ENCODE measurements at places on chromosomes 11 and 22. TPM values are rescaled to one million over a fixed set of nuclear protein-coding genes. Genes with fewer than 3 reads are reported as not detected.

DNA sequence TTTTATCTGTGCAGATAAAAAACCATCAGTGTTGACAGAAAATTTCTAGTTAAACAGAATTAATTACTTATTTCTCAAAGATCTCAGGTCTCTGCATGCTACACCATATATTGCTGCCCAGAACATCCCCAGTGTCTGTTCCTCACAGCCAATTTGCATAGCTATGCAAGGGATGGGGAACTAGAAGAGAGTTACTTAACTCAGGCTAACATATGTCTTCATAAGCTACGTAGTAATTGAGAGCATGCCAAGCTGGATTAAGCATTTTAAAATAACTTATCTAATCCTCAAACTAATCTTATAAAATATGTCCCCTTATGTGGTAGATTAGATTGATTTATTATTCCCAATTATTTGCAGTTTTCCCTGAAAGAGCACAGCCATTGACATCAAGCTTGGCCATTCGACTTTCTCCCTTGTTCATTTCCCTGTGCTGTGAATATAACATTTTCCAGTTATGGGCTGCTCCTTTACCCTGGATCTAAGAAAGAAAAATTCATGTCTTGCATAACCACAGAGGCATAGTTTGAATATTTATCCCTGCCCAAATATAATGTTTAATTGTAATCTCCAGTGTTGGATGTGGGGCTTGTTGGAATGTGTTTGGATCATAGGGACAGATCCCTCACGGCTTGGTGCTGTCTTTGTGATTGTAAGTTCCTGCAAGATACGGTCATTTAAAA, 69.1 kb downstream of the C11orf87 start:
- DNase-seq: no peak

DNA sequence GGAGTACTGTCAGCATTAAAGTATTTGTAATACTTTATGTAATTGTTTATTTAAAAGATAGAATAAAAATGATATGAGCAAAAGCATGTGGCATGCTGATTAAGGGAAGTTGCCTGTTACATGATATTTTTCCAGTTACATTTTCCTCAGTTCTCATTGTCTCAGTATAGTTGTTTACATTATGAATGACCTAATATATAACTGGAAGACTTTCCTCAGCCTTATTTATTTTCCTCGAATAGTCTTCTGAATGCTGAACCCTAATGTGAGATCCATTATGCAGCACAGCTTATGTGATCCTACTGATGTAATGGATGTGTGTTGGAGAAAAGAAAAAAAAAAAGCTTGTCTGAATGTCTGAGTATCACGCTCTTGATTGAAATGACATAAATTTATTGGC, 95.5 kb downstream of the LUZP2 start:
- no peak for DNase-seq

GRCh38 chr11:76185931-76186401, 20.3 kb downstream of the WNT11 start:
- DNase-seq: no peak

DNA sequence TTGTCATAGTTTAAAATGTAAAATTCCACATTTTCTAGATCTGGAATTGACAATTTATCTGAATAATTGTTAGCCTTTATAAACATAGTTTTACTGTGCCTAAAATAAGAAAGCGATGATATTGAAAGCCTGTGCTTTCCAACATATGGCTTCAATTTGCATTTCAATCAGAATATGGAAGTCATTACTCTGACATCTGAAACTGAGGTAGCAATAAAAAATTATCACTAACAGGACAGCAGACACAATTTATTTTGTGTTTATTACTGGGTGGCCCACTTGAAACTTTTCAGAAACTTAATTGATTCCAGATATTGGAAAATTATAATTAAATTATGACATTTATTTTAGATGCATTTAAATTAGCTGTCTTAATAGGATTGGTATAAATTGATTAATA, 78.5 kb downstream of the TMEM135 start:
- DNase-seq: no peak

DNA sequence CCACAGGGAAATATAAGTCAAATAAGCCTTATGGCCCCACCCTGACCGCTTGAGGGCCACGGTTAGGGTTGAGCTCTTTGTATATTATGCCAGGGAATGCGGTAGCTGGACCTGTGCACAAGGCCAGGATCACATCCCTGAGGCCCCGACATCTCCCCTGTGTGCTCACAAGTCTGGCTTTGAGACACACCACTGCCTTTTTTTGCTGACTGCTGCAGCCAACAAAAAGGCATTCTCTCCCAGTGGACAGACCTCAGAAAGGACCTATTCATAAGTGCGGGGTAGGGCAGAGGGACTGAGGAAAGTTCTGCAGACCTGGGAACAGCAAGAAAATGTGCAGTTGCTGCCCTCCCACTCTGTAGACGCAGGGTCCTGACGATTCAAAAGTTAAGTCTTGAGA, 3.4 kb upstream of the SIDT2 start:
- no peak for DNase-seq

- no peak for DNase-seq
These were observed 79.0 kb downstream of the CACNA1I start for GRCh38 chr22:39649500-39650089.

GRCh38 chr22:32486656-32487390, 12.2 kb downstream of the FBXO7 start:
- DNase-seq: no peak

- DNase-seq: no peak
These were observed 47.5 kb upstream of the GRAMD1B start for GRCh38 chr11:123382555-123383074.

- no peak for DNase-seq
These were observed 34.7 kb downstream of the NUP50 start for GRCh38 chr22:45198463-45198795.

GRCh38 chr22:23102776-23103175, 32.5 kb downstream of the GNAZ start:
- no peak for DNase-seq

DNA sequence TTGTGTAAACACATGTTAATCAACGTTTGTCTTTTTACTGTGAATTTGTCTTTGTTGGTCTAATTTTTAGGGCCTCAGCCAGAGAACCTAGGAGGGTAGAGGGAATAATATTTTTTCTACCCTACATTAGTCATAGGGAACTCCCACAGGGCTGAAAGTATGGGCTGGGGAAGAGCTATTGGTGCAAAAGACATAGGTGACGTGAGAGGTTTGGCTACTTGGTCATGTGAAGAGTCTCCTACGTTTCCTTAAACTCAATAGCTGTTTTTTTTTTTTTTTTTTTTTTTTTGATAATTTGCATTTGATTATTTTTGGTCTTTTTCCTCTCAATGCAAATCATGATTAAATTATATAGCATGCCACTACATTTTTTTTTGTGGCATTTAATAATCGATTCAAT, 15.9 kb upstream of the MMP7 start:
- no peak for DNase-seq

DNA sequence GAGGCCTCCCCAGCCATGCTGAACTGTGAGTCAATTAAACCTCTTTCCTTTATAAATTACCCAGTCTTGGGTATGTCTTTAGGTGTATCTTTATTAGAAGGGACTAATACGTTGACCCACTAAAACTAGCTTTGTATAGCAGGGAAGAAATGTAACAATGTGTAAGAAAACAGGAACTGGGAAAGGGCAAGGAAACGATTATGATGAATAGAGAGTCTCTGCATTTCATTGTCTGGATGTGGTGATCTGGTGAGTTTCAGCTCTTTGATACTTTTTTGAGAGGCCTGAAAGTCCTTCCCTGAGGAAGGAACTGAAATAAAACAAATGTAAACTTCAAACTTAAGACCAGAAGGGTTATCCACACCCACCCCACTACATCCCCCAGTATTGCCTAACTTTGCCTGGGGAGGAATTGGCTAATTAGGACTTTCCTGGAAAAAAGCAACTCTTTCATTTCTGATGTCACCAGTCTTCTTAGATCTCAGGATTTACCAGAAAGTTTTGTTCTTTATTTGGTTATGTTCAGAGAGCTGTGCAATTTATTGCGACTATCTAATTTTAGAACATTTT, 119.0 kb downstream of the LDLRAD3 start:
- no peak for DNase-seq

DNA sequence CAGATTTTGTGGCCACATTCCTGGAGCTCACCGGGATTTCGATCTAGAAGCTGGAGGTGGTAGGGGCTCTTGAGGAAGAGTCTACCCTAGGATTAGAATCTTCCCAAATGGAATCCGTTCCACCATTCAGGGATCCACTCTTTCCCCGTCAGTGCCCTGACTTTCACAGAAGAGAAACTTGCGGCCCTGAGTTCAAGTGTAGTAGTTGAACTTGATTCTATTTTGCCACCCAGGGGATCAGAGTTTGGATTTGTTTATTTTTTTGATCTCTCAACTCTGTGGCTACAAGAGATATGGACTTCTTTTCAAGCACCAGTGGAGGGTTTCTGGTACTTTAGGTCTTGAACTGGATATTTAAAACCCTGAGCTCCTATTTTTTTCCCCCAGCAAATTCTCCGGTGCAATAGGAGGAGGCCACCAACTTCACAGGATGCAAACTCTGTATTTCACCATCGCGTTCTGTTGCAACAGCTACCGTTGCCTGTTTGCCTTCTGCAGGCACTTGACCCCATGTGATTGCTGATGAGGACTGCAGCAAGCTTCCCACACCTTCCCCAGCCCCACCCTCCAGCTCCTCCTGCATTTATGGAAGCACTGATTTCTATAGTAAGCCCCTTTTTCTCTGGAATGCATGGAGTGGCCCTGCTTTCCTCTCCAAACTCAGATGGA, 14.8 kb upstream of the MRGPRF start:
- DNase-seq: no peak

DNA sequence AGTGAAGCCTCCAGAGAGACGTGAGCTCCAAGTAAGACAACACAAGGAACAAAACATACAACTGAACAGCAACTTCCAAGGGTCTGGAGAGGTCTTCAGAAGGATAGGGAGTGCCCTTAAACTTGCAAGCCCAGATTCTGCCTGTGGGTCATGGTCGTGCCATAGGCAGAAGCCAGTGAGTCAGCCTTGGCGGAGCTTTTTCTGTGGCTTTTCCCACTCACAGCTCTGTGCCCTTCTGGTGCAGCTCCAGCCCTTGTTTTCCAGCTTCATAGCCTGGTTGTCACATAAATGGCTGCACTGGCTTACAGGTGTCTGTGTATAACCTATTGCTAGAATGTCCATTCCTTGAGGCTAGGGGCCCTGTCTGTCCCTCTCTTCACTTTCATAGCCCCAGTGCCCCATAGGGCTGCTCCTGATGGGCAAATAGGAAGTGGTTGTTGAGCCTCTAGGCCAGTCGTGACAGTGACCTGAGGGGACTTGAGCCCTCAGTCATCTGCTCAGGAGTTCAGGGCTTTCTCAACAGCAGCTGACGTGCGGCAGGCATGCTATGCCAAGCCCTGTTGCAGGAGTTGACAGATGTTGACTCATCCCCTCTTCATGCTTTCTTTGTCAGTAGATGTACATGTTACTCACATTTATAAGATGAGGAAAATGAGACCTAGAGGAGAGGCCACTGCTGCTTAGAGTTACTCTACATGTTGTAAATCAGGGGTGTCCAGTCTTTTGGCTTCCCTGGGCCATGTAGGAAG, 7.4 kb downstream of the MED15 start:
- peak; percentile 87 for DNase-seq

DNA sequence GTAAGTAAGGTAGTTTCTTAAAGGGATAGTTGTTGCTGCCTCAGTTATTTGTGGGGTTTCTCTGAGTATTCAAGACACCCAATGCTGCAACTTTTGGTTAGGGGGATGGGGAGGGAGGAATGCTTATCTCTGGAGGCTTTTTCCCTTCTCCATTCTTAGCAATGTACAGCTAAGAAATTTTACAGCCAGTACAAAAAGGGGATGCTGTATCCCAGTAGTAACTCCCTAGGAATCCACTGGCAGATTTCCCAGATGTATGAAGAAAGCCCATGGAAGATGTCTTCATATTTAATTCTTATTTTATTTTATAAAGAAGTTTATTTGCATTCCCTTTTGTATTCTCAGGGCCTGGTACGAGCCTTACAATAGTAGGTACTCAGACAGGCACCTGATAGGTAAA, 154.8 kb downstream of the ENTHD1 start:
- DNase-seq: no peak

DNA sequence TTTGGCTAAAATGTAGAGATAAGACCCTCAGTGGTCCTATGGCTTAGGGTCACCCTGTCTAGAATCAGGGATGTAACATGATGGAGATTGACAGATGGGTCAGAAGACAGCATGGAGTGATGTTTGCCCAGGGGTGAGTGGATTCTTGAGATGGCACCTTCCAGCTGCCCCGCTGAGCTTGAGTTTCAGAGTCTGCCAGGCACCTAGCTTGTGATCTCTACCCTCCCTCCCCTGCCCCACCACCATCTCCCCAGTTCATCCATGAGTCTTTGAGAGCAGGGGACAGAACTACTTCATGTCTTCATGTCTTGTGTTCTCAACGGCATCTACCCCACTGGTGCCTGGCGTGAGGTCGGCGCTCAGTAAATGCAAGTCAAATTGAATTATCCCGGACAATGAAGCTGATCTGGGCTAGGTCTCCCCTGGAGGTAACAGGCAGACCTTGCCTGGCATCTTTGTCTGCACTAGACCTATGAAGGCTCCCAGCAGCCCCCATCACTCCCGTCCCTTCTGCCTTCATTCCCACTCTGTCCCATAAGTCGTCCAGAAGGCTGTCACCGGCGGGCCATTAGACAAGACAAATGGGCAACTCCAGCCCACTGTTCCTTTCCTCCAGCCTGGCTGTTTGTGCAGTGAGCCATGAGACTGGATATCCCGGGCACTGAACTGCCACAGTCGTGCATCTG, 239.2 kb upstream of the TBCEL start:
- DNase-seq: no peak

- peak; percentile 24 for DNase-seq
These were observed 15.1 kb downstream of the SYNGR1 start for GRCh38 chr22:39364714-39365491.

- peak; percentile 84 for DNase-seq
These were observed 105.5 kb downstream of the MICAL3 start for GRCh38 chr22:17918840-17919239.

- no peak for DNase-seq
These were observed 9.7 kb upstream of the FGF3 start for GRCh38 chr11:69828971-69829344.

DNA sequence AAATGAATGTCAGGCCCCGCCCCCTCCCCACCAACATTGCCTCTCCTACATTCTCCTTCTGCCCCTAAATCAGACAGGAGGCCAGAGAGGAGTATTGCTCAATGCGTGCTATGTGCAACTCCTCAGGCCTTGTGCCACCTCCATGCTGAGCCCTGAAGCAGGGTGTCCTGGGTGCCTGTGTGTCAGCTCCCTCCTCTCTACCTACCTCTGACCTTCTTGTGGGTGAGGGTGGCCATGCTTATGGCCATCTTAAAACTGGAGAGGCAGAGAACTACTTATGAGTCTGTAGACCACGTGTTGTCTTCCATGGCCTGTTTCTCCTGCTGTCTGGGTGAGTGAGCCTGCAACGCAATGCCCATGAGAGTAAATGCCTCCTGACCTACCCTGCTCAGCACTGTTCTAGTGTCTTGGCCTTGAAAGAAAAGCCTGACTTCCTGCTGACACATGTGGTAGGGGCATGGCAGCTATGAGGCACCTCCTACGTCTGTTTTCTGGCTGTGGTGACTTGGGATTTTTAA, 10.5 kb downstream of the MCAM start:
- peak; percentile 55 for DNase-seq

- DNase-seq: no peak
These were observed 97.1 kb downstream of the TSPAN18 start for GRCh38 chr11:44823868-44824267.

B3GAT1 gene
- total RNA-seq: not detected

ASPHD2 gene
- total RNA-seq: 2.0 TPM

SSTR3 gene
- not detected for total RNA-seq

VSIG2 gene
- total RNA-seq: not detected

PLEKHA7 gene
- total RNA-seq: 0.29 TPM

NOX4 gene
- total RNA-seq: 2.2 TPM

MS4A3 gene
- total RNA-seq: not detected

ANGPTL5 gene
- total RNA-seq: not detected

MISFA gene
- total RNA-seq: 3.7 TPM

OR6A2 gene
- total RNA-seq: not detected

BARX2 gene
- total RNA-seq: not detected

RASSF7 gene
- 8.8 TPM for total RNA-seq

CCND1 gene
- total RNA-seq: 684 TPM

Data from LHCN-M2 (cell line).